Activated CD8-positive, alpha-beta T cell treated with anti-CD3 and anti-CD28 coated beads for 36 hours (primary cell): ENCODE measurements at places on chromosomes 3 and 15. TPM values are rescaled to one million over a fixed set of nuclear protein-coding genes. Genes with fewer than 3 reads are reported as not detected.

DNA sequence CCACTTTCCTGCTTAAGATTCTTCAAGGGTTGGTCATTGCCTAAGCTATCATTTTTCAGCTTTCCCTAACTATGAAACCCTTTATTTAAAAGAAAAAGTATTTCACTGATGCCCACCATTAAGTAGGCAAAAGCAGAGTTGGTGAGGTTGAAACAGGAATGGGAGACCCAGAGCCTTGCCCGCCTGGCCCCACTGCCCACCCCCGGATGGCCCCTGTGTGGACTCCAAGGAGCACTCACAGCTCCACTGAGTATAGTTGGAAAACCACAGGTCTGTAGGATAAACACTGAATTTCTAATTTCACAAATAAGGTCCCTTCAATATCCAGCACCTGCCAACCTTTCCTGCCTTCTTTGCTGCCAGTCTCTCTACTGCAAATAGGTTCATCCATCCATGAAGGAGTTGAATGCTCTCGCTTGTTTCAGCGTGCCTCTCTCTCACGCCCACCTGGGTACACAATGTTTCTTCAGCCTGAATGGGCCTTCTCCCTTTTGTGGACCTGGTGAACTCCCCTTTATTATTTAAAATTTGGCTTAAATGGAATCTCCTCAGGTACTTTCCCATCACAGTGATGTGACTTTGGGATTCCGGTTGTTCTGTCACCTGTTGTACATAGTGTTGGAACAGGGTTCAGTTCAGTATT, 8.7 kb upstream of the ACAP2 start:
- H3K4me1 ChIP-seq, result peaks cover 10% of the 10 kb centered on the region
- H3K27me3 ChIP-seq, result no peaks in the 10 kb centered on the region
- no peak overlapping the region for H3K27ac ChIP-seq

The TRIM59 gene
- 27.0 TPM for total RNA-seq

- H3K27me3 ChIP-seq, result no peaks in the 10 kb centered on the region
- H3K4me1 ChIP-seq, result peaks cover 30% of the 10 kb centered on the region
- no peak for DNase-seq
Measured at GRCh38 chr3:155871746-155872158, 1.3 kb downstream of the GMPS start.

GRCh38 chr15:74801311-74801997, 11.2 kb upstream of the LMAN1L start:
- H3K36me3 ChIP-seq, result peaks cover 61% of the 10 kb centered on the region
- peaks cover 36% of the 10 kb centered on the region for H3K4me1 ChIP-seq
- no peak overlapping the region for H3K4me3 ChIP-seq

The GYG1 gene
- 18.3 TPM for total RNA-seq

- H3K36me3 ChIP-seq, result no peaks in the 10 kb centered on the region
- H3K4me1 ChIP-seq, result peaks cover 16% of the 10 kb centered on the region
- H3K27ac ChIP-seq, result no peak within 1 kb of the TSS
- DNase-seq, result peak; percentile 65
Measured at GRCh38 chr3:9916734-9917680, at the start of gene IL17RC. Gene IL17RC (plus strand): TSS chr3:9917098. CDS start chr3:9917316, 218 bp downstream.

The RUBCN gene
- 27.3 TPM for total RNA-seq

DNA sequence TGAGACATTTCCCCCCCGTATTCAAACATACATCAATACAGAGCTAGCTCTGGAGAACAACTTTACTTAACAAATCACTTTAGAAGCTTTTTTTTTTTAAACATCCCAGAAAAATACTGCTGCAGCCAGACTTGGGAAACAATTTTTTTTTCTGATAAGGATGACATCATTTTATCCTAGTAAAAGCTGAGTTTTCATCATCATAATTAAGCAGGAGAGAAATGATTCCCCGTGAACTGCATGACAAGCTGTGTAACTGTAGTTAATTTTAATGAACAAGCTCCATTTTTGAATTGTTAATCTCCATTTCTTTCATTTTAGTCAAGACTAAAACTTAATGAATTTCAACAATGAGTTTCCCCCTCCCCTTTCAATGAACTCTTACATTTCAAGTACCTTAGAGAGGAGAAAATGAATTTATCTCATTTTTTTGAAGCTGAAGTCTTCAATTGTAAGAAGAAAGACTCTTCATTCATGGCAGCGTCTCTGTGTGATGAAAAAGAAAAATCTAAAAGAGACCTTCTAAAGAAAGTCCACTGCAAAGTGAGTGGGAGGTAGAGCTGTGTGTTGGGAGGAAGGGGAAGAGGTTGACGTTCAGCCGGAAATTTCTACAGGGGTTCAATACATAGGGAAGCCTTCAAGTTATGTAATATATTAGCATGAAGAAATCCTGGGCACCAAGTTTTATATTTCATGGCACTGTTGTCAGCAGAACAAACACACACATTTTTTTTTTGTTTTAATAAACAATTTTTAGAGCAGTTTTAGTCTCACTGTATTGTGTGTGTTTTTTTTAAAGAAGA, 31.7 kb downstream of the HES1 start:
- no peaks in the 10 kb centered on the region for H3K36me3 ChIP-seq
- H3K27ac ChIP-seq, result no peak overlapping the region
- H3K27me3 ChIP-seq, result peaks cover 21% of the 10 kb centered on the region
- no peaks in the 10 kb centered on the region for H3K4me1 ChIP-seq

- no peak overlapping the region for H3K4me3 ChIP-seq
- peaks cover 80% of the 10 kb centered on the region for H3K27me3 ChIP-seq
- peaks cover 7% of the 10 kb centered on the region for H3K36me3 ChIP-seq
- no peak for DNase-seq
Measured at GRCh38 chr3:147391781-147392624, 14.3 kb downstream of the ZIC4 start.

- no peak for DNase-seq
- H3K36me3 ChIP-seq, result no peaks in the 10 kb centered on the region
- H3K4me1 ChIP-seq, result no peaks in the 10 kb centered on the region
- H3K4me3 ChIP-seq, result no peak overlapping the region
Measured at GRCh38 chr3:117735481-117736101, 1026.0 kb downstream of the TUSC7 start.

The GOLGA8K gene
- total RNA-seq, result 0.49 TPM

The PRICKLE2 gene
- total RNA-seq, result not detected
